Endothelial cell (in vitro differentiated cells): ENCODE measurements at places on chromosomes 12 and 14. TPM values are rescaled to one million over a fixed set of nuclear protein-coding genes. Genes with fewer than 3 reads are reported as not detected.
A peak's percentile ranks its signal among the peaks of the same experiment; 100 is the strongest.

Gene DCP1B
- 13.6 TPM for total RNA-seq

Gene TMCC3
- 48.1 TPM for total RNA-seq

Gene ARHGEF25
- total RNA-seq = 20.0 TPM

Gene ITGA5
- 688 TPM for total RNA-seq

Gene PLA2G1B
- not detected for total RNA-seq

DNA sequence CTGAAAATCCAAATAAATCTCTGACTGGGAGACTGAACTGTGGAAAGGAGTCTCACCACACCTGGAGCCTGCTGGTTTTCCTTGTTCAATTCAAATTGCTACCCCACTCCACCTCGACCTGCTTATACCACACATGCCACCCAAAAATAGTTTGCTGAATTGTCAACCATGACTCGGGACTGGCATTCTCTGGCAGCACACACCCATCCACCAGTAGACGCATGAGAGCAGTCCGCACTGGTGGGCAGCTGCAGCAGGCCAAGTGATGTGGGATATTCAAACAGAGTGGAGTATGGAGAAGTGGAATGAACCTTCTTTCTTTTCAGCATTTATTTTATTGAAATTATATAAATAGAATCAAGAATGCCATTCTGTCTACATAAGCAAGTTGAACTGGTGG lies 38.7 kb upstream of the SYCP3 start:
- no peak overlapping the region for H3K27ac ChIP-seq
- H3K4me3 ChIP-seq = no peak overlapping the region
- DNase-seq = no peak
- no peaks in the 10 kb centered on the region for H3K27me3 ChIP-seq

DNA sequence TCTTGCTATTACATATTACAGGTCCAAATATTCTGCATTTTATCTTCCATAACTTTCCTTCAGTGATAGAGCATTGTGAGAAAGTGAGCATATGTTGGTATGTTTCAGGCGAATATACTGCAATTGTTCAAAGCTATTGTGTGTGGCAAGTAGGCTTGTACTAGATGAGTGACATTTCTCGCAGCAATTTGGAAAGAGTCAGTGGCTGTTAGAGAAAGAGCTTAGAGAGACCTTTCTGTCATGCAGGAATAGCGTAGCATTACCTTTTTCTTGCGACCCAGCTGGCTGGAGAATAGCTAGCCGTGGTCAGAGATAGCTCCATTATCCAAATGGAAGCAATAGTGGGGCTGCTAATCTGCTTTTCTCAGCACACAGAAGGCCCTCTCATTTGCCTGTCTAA lies 678.5 kb upstream of the FOXG1 start:
- no peaks in the 10 kb centered on the region for H3K4me1 ChIP-seq
- no peak for DNase-seq
- H3K27ac ChIP-seq = no peak overlapping the region
- no peaks in the 10 kb centered on the region for H3K36me3 ChIP-seq

GRCh38 chr14:23104591-23105347 lies at the start of gene CIROP:
Gene CIROP, minus strand, starts transcription at chr14:23104989. Its CDS starts 69 bp downstream, at chr14:23104920.
- DNase-seq = no peak
- H3K4me1 ChIP-seq = peaks cover 35% of the 10 kb centered on the region
- peaks cover 8% of the 10 kb centered on the region for H3K36me3 ChIP-seq
- H3K4me3 ChIP-seq = peak within 1 kb of the TSS; percentile 70
- H3K27me3 ChIP-seq = peaks cover 10% of the 10 kb centered on the region

GRCh38 chr12:131061041-131061806 lies 107.5 kb downstream of the ADGRD1 start:
- no peak overlapping the region for H3K4me3 ChIP-seq
- no peaks in the 10 kb centered on the region for H3K36me3 ChIP-seq

- peaks cover 3% of the 10 kb centered on the region for H3K27me3 ChIP-seq
- no peak overlapping the region for H3K27ac ChIP-seq
- DNase-seq = no peak
- H3K4me1 ChIP-seq = peaks cover 23% of the 10 kb centered on the region
Observed at GRCh38 chr14:61331992-61332657, 10.7 kb downstream of the PRKCH start.

- no peak overlapping the region for H3K4me3 ChIP-seq
- no peaks in the 10 kb centered on the region for H3K36me3 ChIP-seq
- H3K4me1 ChIP-seq = peaks cover 5% of the 10 kb centered on the region
Observed at GRCh38 chr14:75542588-75543091, 20.4 kb downstream of the BATF start.

DNA sequence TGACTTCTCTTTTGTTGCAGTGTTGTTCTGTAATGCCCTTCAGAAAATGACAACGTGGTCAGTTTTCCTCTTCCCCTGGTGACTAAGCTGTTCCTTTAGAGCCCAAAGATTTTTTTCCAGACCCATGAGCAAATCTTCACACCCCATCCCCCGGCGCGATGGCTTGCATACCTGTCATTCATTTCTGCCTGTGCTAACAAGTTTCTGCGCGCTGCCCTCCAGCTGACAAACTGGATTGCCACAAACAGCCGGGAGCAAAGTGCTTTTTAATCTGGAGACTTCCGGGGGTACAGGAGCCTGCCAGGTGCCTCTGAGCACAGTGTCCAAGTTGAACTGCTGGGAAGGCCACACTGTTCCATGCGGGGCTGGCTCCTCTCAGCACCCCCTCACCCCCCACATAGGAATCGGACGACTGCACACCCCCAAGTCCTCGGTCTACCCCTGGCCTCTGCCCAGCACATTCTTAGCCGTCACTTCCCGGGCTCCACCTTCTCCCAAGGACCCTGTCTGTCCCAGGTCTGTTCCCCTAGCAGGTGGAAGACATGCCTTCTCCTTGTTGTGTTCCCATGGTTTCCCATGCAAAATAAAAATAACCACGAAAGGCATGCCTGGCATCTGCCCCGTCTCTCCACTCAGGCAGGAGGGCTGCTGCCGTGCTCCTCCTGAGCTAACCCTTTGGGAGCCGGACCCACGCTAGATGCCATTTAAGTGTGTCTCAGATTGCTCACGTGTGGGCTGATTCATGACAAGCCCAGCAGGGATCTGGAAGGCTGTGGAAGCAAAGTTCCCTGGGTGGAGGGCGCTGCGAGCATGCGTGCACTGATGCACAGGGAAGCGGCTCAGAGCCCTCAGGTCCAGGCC lies 14.1 kb downstream of the RILPL1 start:
- peak overlapping the region; percentile 78 for H3K4me3 ChIP-seq
- peaks cover 8% of the 10 kb centered on the region for H3K4me1 ChIP-seq
- no peak for DNase-seq
- H3K27ac ChIP-seq = peak overlapping the region; percentile 12
- peaks cover 4% of the 10 kb centered on the region for H3K27me3 ChIP-seq
- peaks cover 55% of the 10 kb centered on the region for H3K36me3 ChIP-seq

GRCh38 chr14:94934276-94934810 lies 164.4 kb upstream of the GSC start:
- H3K4me1 ChIP-seq = no peaks in the 10 kb centered on the region
- H3K27me3 ChIP-seq = peaks cover 2% of the 10 kb centered on the region
- H3K4me3 ChIP-seq = no peak overlapping the region
- no peaks in the 10 kb centered on the region for H3K36me3 ChIP-seq
- no peak for DNase-seq
- H3K27ac ChIP-seq = no peak overlapping the region

GRCh38 chr14:85085981-85086380 lies 444.0 kb upstream of the FLRT2 start:
- no peak overlapping the region for H3K27ac ChIP-seq
- DNase-seq = no peak
- H3K27me3 ChIP-seq = no peaks in the 10 kb centered on the region
- no peak overlapping the region for H3K4me3 ChIP-seq
- no peaks in the 10 kb centered on the region for H3K36me3 ChIP-seq
- no peaks in the 10 kb centered on the region for H3K4me1 ChIP-seq

DNA sequence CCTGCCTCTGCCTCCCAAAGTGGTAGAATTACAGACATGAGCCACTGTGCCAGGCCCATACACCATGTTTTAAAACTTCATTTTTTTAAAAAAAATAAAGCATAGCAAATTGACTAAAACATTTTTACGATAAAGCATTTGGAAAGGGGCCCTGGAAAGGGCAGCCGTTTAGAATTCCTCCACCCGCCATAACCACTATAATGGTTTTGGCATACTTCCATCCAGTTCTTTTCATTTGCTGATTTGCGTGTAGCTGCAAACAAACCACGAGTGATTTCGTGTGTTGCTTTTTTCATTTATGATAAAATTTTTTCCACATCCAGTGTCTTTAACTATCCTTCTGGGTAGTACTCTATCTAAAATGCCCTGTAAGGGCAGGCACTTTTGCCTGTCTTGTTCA lies 91.8 kb upstream of the RIN3 start:
- H3K4me1 ChIP-seq = peaks cover 4% of the 10 kb centered on the region
- no peak for DNase-seq
- H3K4me3 ChIP-seq = no peak overlapping the region

- H3K27ac ChIP-seq = no peak overlapping the region
- H3K36me3 ChIP-seq = no peaks in the 10 kb centered on the region
- no peaks in the 10 kb centered on the region for H3K27me3 ChIP-seq
- H3K4me3 ChIP-seq = no peak overlapping the region
- H3K4me1 ChIP-seq = no peaks in the 10 kb centered on the region
Observed at GRCh38 chr12:115936997-115937916, 340.2 kb downstream of the MED13L start.

- H3K27me3 ChIP-seq = no peaks in the 10 kb centered on the region
- H3K27ac ChIP-seq = no peak overlapping the region
- H3K4me1 ChIP-seq = peaks cover 9% of the 10 kb centered on the region
- no peaks in the 10 kb centered on the region for H3K36me3 ChIP-seq
- no peak overlapping the region for H3K4me3 ChIP-seq
Observed at GRCh38 chr12:75661908-75662307, 150.5 kb upstream of the KRR1 start.
